ENCODE measurements at places on chromosomes 3 and 15. TPM values are rescaled to one million over a fixed set of nuclear protein-coding genes. Genes with fewer than 3 reads are reported as not detected.

The CD200R1 gene
- not detected for total RNA-seq

The TIGIT gene
- not detected for total RNA-seq

The MESP2 gene
- 0.75 TPM for total RNA-seq

The SH2D7 gene
- total RNA-seq: not detected

The C3orf18 gene
- 20.2 TPM for total RNA-seq

Measured in uterine smooth muscle cell (primary cell).